ENCODE measurements at places on chromosomes 2 and 18.

- no peak for DNase-seq
Measured at GRCh38 chr2:161946489-161947107, 127.4 kb downstream of the DPP4 start.

DNA sequence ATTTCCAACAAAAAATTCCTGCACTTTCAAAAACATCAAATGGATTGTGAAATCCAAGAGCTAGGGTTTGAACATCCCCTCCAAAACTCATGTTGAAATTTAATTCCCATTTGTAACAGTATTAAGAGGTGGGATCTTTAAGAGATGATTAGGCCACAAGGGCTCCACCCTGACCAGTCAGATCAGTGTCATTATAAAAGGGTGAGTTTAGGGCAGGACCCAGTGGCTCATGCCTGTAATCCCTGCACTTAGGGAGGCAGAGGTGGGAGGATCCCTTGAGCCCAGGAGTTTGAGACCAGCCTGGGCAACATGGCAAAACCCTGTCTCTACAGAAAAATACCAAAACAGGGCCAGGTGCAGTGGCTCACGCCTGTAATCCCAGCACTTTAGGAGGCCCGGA is 8.9 kb downstream of the GTF3C2 start:
- DNase-seq = no peak

GRCh38 chr2:36783246-36783645 is 86.7 kb downstream of the VIT start:
- DNase-seq = no peak

- no peak for DNase-seq
Measured at GRCh38 chr2:74534411-74534810, 4.7 kb downstream of the HTRA2 start.

- no peak for DNase-seq
Measured at GRCh38 chr2:62382122-62382521, 123.9 kb downstream of the TMEM17 start.

GRCh38 chr2:45763255-45763654 is 111.8 kb downstream of the PRKCE start:
- DNase-seq = no peak

DNA sequence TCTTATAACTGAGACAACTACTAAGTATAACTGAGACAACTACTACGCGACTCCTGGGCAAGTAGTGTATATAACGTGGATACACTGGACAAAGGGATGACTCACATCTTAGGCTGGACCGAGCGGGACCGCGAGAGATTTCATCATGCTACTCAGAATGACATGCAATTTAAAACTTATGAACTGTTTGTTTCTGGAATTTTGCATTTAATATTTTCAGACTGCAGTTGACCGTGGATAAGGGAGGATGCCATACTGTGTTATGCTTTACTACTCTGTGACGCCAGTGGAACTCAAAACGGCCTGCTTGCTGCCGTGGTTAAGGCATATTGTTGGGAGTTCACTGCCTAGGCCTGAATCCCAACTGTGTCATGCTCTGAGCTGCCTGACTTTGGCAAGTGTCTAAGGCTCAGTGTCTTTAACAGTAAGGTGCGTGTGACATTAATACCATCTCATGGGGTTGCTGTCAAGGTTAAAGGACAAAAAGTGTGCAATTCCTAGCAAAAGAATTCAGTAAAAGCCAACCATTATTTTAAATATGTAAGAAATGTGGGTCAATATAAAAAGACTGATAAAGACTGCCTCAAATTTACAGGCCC is 64.6 kb downstream of the BMP10 start:
- no peak for DNase-seq

GRCh38 chr2:86634352-86634751 is 10.7 kb upstream of the RNF103 start:
- no peak for DNase-seq

DNA sequence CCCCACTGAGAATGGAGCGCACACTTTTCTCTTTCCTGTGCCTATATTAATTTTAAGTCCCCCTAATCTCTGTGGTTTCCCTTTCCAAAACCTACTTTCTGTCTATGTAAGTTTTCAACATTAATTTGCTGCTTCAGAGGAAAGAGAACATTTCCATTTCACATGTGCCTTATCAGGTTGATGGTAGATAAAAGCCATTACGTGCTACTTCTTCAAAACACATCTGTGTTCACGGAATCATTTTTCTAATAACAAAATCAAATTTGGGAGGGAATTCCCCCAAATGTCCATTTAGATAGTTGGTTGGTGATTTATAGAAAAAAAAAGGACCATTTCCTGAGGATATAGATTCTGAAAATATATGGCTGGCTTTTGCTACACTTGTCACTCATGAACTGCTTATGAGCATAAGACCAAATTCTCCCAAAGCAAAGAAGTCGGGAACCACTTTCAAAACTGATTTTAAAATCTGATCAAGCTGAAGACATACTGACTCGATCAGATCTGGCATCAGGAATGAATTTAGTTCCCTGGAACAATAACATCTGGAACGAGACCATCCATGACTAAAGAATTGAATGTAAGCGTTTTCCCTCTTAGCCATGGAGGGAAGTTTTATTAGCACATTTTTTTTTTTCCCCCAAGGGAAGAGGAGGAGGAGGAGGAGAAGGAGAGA is 8.2 kb downstream of the PTGR3 start:
- no peak for DNase-seq

DNA sequence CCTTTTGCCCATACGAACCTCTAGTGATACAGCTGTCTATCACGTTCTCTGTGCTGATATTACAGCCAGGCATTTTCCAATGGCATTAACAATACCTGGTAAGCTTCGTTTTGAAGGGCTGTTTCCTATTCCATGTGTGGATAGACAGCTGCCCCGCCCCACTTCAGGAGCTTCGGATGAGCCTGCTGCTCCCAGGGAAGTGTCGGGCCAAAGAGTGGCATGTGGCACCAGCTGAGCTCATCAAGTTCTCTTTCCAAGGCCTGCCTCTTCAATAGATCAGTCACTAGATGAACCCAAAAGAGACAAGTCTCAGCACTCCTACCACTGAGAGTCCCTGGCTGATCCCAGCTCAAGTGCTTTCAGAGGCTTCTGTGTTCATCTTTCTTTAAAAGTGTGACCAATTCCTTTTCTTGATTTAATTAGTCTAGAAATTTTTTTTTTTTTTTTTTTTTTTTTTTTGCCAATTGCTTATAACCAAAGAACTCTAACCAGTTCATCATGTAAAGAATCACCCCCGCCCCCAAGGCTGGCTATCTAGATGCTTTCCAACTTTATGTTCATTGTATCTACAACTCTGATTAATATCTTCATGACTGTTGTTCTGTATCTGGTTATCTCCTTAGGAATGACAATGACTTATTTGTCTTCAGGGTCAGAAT is 46.6 kb downstream of the HDAC4 start:
- no peak for DNase-seq

Data from nucleus accumbens (tissue), 56 donors.